ENCODE measurements at places on chromosomes 7 and 10.

DNA sequence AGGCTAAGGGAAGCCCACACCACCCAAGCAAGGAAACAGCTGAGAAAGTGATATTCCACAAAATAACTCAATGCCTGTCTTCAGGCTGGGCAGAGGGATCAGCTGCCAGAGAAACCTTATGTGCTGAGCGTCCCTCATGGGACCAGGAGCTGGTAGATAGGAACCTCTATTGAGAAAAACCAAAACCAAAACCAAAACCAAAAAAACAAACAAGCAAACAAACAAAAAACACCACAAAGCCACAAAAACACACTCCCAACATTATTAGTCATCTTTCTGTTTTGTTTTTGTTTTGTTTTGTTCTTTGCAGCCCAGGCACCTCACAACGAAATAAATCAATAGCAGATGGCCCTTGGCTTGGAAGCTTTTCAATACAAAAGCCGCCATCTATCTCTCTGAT is 760.8 kb upstream of the CELF2 start:
- no peak for DNase-seq

DNA sequence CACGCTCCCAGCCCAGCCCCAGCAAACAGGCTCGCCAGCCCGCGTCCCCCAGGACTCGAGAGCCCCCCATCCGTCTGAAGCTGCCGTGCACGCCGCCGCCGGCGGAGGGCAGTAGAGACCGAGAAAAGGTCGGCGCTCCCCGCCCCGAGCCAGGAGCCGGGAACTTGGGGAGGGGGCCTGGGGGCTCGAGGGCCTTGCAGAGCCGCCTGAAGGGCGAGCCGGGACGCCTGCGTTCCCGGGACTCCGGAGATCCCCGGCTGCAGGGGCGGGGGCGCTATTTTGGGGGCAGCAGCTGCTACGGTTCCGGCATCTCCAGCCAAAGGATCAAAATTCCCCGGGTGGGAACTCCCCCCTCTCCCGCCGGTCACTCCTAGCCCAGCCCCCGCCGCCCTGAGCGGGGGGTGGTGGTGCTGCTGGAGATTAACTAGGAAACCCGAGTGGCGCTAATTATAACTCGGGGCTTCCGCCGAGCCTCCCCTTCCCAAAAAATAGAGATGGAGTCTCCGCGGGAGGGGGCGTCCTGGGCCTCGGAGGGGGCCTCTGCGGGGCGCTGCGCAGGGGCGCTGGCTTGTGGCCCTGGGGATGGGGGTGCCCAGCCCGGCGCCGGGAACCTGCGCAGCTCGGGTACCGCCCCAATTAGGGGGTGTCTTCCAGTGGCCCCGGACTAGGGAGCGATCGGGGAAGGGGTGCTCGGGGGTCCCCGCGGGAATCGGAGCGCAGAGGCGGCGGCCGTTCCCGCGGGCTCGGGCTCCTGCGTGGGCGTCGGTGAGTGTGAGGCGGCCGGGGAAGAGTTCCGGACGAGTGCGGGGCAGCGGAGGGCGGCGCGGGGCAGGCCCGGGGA is 608 bp downstream of the ACHE start:
- DNase-seq, result no peak

- DNase-seq, result no peak
These were observed 11.2 kb upstream of the ZNF485 start for GRCh38 chr10:43594944-43595589.

DNA sequence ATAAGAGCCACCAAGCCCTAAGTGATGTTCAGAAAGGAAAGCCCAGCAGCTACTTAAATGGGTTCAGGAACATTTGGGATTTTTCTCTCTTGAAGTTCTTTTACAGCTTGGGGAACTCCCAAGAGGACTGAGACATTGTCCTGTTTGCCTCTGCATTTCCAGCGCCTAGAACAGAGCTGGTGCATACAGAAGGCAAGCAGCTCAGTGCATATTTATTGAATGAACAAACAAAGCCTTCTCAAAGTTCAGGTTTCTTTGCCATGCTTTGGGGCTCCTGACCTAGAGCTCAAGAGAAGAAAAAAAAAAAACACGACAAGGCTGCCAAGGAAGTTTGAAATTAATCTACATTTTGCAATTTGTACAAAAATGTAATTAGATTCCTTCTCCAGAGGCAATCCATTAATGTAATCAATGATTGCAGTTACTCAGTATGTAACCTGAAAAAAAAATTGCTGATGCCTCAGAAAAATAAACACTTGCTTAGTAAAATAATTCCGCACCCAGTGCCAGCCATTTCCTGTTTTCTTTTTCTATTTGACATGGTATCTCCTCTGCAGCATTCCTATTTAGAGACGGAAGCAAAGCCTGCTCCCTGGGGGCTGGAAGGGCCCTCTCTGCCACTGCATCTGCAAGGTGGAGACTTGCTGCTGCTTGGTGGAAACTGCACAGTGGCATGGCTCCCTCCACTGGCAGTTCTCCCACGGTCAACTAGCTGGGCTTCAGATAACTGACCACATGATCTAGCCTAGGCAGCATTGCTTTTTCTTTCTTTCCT is 157.3 kb downstream of the TMEM178B start:
- DNase-seq, result peak; percentile 76

- DNase-seq, result no peak
These were observed 73.5 kb downstream of the CCNY start for GRCh38 chr10:35409808-35410207.

- no peak for DNase-seq
These were observed 41.3 kb upstream of the ARL4A start for GRCh38 chr7:12646139-12646538.

GRCh38 chr7:1055491-1055955 is 11.2 kb downstream of the GPR146 start:
- no peak for DNase-seq

Data from NCI-H2029 (cell line).